Right atrium auricular region (tissue), 2 donors: ENCODE measurements at places on chromosomes 6 and 20.

DNA sequence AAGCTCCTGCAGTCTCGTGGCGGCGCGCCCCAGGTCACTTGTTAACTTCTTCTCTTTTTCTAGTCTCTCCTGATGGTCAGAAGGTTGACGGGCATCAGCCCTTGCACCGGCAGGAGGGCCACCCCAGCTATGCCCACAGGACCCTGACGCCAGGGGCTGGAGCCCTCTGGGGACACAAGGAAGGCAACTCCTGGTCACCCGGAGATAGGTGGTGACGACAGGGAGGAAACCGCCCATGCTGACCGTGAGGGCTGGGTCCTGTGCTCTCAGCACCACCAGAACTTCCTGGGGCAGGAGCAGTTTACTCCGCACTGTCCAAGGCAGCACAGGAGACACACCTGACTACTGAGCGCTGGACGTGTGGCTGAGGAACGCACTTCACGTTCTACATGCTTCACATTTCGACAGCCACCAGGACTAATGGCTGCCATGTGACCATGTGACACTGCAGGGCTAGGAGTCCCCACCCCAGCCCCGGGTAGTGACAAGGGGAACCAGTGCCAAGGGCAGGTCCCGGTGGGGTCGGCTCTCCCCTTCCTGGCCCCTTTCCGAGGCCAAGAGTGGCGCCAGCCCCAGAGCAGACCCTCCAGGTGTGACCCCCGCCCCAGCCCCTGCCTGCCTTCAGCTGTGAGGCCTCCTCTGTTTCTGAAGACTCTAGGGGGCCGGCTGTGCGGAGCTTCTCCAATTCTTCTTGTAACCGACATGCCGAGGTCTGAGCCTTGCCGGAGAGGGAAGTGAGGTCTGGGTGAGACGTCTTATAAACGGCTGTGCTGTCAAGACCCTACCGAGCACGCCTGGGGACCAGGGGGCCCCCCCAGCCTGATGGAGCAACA lies 45.2 kb downstream of the DSTN start:
- DNase-seq, result peak; percentile 60

GRCh38 chr20:17621229-17621968 lies 51.5 kb downstream of the DSTN start:
- no peak for DNase-seq

DNA sequence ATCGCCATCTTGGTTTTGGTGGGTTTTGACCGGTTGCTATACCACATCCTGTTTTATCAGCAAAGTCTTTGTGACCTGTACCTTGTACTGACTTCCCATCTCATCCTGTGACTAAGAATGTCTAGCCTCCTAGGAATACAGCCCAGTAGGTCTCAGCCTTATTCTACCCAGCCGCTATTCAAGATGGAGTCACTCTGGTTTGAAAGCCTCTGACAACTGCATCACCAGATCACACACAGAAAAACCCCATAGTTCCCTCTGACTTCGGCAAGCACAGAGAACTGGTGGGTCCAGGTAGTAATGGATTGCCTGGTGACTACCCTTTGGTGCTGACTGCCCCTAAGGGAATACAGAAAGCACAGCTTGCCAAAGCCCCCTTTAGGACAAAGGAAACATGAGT lies 10.3 kb upstream of the RSPH4A start:
- DNase-seq, result no peak

DNA sequence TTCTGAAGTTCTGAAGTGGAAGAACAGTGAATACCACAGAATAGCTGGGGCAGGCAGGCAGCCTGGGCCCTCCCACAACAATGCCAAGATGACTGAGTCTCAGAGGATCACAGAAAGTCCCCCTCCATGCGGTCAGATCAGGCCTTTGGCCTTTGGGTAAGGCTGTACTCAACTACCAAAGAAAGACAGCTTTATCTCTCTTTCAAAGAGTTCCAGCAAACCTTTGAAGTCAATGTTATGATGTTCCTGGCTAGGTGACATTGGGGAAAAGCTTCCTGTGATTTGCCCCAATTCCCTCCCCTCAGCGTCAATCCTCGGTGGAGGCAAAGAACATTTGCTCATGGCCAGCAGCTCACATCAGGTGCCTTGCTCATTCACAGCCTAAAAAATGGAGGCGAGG lies 10.7 kb upstream of the FBXO9 start:
- DNase-seq, result no peak

DNA sequence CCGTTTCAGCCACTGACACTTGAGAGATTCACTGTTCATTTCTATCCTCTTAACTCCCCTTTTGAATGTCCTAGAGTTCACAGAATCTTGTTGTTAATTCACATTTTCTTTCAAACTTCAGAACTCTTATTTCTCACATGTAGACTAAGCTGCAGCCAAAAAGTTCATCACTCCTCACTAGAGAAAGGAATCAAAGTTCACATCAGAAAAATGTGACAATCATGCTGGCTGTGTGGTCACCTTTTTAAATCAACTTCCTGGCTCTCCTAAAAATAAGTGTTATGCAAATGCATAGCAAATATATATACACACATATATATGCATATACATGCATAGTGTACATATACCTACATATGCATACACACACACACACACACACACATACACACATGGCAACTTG lies 123.0 kb downstream of the CBLN4 start:
- DNase-seq, result no peak
